ENCODE measurements at places on chromosomes 2 and 18. TPM values are rescaled to one million over a fixed set of nuclear protein-coding genes. Genes with fewer than 3 reads are reported as not detected.

- DNase-seq = no peak
Observed at GRCh38 chr2:156459720-156460119, 23.5 kb downstream of the GPD2 start.

DNA sequence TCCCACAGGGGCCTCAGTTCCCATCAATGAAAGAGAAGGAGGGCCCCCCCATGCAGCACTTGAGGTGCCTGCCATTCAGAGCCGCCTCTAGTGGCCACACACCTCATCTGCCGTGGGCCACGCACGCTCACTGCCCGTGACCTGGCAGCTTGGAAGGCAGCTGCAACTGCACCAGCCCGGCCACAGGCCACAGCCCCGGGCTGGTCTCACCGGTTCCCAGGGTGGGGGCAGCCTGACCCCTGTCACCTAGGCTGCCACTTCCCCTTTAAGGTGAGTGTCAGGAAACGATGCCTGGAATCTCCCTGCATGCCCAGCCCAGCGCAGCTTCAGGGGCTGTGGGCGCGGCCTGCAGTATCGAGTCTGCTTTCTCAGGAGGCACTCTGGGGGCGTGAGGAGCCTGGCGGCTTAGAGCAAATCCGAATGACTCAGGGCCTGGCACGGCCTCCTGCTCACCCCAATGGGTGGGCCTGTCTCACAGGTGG lies 2.6 kb downstream of the MAB21L4 start:
- DNase-seq = no peak

DNA sequence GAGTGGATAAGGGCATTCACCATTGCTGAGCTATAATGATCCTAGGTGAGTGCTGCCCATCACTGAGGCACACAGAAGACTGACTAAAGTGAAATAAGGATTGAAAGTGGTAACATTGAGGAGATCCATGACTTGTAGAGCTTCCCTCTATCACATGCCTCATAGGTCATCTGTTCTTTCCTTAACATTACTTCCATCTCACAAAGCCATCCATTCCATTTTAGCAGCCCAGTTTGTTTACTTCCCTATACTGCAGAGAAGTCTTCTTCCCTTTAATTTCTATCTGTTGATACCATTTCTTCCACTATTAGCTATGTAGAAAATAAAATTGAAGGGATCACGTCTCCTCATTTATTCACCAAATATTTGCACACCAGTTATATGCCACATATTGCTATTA lies 32.1 kb downstream of the ME2 start:
- no peak for DNase-seq

DNA sequence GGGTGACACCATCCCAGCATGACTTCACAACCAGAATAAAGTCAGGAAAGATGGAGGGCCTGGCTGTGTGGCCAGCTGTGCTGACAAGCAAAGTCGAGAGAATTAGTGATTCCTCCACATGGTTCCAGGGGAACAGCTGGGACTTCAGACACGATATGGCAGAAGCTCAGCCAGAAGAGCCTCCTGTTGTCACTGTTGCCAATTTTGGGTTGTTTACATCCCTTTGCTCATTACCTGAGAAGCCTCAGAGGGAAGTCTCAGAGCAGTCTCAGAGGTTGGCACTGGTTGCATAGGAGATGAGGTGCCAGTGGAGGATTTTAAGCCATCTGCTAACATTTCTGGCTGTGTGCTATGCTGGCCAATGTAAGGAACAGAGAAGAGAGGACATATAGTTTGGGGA lies 16.0 kb downstream of the LINC00305 start:
- DNase-seq = no peak

DNA sequence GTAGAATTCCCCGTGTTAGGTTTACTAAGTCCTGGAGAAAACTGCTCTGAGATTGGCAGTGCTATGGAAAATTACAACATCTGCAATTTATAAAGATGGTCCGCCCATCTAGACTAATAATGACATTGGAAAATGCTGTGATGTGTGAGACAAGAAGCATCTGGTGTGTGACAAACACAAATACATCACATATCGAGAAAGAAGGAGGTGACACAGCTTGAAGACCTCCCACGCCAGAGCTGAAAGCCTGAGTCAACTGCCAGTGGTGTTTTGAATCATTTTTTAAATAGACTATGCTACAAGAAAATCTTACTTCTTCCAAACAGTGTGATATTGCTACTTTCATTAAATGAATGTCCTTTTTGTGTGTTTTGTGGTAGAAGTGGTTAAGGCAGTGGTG lies 8.6 kb upstream of the ANO7 start:
- DNase-seq = no peak

DNA sequence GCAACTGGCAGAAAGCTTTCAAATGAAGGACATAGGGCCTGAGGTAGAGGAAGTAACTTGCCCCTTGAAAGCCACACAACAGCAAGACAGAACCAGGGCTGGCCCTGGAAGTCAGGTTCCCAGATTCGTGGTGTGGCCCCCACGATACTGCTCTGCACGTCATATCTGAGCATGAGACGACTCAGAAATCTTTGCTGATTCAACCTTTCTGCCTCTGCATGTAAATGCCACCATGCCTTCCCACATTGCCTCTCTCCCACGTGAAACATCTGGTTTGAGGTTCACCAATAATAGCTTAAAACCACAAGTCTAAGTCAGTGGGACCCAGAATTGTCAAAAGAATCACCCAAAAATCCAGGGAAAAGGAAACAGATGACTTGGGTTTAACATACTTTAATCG lies 214.0 kb upstream of the TRIB2 start:
- peak; percentile 46 for DNase-seq

GRCh38 chr2:59239146-59239545 lies 998.0 kb upstream of the FANCL start:
- no peak for DNase-seq

- no peak for DNase-seq
Observed at GRCh38 chr2:204920776-204921175, 375.5 kb downstream of the PARD3B start.

NIFK gene
- 198 TPM for total RNA-seq

LOXHD1 gene
- total RNA-seq = not detected

BMP10 gene
- not detected for total RNA-seq
